ENCODE measurements at places on chromosomes 6 and 20.

DNA sequence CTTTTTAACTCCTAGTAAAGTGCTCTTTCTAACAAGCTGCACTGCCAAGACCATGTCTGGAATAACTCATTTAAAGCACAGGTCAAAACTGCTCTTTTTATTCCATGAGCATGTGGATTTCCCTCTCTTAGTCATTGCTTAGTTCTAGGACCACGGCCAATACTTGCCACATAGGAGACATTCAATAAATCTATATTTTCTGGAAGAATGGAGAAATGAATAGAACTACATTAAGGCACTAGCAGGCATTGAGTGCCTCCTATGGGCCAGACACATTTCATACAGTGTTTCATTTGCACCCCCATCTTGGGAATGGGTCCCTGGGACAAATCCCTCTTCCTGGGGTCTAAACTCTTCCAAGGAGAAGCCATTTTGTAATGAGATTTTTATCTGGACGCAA is 552.8 kb upstream of the CITED2 start:
- no peak for DNase-seq

DNA sequence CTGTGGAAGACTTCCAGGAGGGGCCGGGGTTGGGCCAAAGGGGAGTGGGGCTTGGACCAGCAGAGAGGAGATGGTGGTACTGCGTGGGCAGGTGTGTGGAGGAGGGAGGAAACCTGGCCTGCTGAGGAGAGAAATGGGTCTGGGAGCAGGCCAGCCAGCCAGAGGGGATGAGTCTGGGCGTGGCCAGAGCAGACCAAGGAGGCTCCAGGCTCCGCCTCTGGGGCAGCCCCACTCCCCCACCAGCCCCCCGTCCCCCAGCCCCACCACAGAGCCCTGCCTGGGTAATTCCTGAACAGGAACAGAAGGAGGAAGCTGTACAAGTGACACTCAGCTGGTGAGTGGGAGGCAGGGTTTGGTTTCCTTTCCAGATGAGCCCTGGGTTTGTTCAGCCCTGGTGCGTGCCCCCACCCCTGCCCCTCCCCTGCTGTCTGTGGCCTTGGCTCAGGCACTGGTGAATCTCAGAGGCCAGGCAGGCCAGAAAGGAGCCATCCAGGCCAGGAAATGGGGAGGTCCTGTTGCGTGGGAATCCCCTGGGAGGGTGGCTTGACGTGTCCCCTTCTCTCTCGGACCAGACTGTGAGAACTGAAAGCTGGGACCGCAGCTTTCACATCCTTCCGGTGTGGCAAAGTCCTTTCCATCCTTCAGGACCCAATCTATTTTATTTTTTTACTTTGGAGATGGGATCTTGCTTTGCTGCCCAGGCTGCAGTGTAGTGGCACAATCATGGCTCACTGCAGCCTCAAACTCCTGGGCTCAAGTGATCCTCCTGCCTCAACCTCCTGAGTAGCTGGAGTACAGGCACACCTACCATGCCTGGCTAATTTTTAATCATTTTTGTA is 9.4 kb upstream of the SRC start:
- peak; percentile 23 for DNase-seq

- DNase-seq, result no peak
Measured at GRCh38 chr6:168711666-168712300, 270.8 kb downstream of the SMOC2 start.

DNA sequence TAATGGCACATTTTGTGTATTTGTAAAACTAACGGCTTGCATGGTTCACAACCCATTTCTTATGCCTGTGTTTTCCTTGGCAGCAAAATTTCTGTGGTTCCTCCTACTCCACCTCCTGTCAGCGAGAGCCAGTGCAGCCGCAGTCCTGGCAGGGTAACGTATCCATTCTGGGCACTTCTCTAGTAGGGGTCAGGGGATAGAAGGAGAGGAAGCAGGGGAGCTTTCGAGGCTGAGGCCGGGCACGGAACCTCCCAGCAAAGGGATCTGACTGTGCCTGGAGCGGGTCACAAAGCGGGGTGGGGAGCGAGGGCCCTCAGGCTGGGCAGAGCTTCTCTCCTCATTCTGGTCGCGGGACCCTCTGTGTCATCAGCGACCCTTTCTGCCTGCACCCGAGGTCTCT is 58.4 kb downstream of the SYTL3 start:
- DNase-seq, result no peak

- no peak for DNase-seq
Measured at GRCh38 chr20:10347086-10347880, 86.7 kb downstream of the MKKS start.

GRCh38 chr20:53959911-53960578 is 110.3 kb downstream of the BCAS1 start:
- DNase-seq, result no peak

DNA sequence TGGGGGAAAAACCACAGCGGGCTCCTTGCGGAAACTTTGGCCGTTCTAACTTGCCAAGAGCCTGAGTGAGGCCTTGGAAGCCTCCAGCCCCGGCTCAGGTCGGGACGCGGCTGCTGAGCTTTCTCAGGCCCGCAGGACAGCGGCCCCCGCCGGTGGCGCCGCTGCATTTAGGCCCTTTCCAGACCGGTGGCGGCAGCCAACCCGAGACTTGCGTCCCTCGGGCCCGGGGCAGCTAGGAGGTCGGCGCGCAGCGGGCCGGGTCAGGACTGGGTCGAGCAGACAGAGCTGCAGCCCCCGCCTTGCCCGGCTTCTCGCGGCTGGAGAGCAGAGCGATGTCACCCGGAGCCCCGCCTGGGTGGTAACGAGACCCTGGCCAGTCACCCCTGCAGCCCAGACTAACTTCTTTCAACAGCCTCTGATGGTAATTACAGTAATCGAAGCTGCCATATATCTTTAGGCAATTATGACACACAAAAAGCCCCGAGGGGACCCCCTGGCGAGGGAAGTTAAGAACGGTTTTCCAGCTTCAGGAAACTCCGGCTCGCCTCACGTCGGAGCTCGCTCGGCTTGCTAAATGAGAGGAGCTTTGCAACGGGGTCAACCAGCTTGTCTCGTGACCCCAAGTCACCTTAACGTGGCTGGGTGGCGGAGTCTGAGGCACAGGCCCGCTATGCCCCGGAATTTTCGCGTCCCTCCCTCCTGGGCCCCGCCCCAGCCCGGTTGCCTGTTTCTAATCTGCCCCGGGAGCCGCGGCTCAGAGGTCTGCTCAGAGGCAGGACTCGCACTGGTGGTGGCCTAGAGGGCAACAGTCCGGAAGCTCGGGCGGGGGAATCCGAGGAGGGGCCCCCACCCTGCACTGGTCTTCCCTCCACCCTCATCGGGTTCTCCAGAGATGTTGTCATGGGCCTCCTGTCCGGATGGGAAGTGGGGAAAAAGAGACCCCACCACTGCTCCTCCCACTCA is 3.0 kb downstream of the NR2E1 start:
- DNase-seq, result no peak

DNA sequence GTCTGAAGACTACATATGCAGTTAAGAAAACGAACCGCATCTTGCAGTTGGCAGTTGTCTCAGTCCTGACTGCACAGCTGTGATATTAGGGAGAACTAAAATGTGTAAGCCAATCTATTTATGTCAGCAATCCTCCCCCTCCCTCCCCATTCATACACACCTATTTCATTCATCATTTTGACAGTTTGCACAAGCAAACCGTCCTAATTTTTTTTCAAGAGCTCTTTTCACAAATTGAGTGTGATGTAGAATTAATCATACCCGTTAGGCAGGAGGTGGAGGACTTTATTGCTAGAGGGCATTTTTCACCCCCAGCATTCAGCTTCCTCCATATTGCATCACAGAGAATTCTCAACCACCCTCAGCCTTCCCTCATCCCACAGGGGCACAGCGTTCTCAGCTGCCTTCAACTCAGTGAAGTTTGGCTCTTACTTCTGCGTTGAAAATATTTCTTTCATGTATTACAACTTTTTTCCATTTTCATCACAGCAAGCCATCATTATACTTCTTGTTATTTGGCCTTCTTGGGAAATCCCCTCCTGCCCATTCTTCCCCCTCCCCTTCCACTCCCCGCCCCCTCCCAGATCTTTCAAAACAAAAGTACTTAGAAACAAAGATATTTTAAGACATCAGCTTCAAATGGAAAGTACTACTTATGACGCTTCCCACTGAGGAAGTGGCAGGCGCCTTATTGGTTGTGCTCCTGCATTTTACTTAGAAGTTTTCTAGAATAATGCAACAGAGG is 37.5 kb downstream of the NOX3 start:
- peak; percentile 58 for DNase-seq

- DNase-seq, result no peak
Measured at GRCh38 chr6:162711376-162711775, 16.2 kb downstream of the PRKN start.

- no peak for DNase-seq
Measured at GRCh38 chr6:150298030-150298380, 70.8 kb upstream of the IYD start.

DNA sequence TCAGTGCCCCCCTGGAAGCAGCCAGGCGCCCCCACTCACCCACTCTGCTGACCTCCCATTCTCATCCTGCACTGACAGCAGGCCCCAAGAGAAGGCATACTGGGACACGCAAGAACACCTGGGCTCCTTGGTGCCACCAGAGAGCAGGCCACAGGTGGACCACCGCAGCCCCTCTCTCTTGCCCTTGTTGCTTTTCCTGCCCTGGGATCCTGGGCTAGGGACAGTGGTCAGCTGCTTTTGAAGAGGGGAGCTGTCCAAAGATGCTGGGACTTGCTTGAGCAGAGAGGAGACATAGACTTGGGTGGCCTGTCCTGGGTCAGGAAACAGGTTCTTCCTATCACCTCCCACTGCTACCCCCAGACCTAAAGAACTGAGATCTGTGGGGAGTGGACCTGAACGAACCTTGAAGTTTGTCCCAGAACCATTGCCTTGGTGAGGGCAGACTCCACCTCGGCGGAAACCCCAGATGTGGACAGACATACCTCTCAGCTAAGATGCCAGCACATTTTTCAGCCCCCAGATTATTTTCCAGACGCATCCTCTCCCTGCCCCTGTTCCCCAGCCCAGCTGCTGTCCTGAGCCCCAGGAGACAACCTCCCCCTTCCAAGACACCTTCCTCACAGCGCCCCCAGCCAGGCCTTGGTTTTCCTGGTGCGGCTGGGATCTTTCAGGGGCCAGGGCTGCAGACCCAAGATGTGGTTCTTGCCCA is 1.1 kb downstream of the GLP1R start:
- DNase-seq, result no peak

DNA sequence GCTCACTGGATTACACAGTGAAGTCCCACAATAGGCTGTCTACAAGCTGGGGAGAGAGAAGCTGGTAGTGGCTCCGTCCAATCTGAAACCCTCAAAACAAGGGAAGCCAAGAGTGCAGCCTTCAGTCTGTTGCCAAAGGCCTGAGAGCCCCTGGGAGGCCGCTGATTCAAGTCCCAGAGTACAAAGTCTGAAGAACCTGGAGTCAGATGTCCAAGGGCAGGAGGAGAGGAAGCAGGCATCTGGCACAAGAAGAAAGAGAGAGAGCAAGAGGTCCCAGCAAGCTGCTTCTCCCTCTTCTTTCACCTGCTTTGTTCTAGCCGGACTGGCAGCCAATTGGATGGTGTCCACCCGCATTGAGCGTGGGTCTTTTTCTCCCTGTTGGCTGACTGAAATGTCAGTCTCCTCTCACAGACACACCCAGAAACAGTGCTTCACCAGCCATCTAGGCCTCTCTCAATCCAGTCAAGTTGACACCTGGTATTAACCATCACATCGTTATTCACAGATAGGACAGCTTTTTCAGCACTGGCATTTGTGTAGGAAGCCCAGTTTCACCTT is 51.2 kb downstream of the CRYBG1 start:
- DNase-seq, result no peak

DNA sequence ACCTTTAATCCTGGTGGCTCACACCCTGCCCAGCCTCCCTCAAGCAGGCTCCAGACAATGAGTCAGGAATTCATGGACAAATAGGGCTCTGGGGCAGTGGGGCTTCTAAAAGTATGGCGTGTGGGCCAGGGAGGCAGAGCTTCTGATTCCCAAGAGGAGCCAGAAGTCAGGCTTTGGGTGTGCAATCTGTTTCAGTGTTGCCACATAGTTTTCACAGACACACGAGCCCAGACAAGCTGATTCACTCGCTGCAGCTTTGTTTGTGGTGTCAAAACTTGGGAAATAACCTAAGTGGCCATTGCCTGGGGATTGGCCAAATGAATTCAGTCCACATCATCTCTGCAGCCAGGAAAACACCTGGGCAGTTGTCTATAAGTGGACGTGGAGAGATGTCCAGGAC is 9.2 kb downstream of the PEDS1 start:
- no peak for DNase-seq

- DNase-seq, result no peak
Measured at GRCh38 chr6:26439151-26440125, 866 bp upstream of the BTN3A3 start.

DNA sequence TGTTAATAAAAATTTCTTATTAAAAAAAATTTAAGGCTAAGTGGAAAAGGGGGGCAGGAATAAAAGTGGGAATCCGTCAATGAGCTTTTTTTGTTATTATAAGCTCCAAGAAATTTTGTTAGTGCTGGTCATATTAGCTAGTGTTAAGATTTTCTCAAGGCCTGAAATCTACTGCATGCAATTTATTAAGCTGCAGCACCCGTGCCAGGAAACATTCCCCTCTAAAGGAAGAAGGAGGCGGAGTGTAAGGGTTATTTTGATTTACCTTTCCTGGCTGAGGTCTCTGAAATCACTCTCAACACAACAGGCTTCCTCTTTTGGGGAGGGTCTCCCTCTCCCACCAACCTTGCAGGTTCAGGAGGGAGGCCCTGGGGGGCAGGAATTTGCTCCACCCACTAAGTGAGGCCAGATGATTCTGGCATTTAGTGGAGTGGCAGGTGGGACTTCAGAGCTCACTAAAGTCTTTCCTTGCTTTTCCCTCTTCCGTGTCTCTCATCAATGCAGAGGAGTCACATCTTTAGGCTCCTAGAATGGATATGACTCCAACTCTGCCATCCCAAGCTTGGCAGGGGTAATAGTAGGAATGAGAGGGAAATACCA is 168.8 kb downstream of the BCAS1 start:
- no peak for DNase-seq

DNA sequence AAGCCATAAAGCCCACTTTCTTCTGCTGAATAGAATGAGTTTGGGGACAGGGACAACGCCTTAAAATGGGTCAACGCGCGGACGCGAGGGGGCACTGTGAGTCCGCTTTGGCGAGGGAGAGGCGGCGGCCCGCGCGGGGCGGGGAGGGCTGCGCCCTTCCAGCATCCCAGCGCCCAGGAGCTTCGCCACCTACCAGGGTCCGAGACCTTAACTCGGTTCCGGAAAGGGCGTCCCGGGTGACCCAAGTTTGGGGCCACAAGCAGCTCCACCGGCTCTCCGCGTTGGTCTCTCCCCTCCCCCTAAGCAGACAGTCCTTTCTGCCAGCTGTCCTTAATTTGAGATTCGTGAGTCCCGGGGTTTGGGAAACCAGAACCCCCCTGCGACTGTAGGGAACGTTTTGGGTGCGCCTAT is 1.8 kb upstream of the SAMD5 start:
- peak; percentile 29 for DNase-seq
